ENCODE measurements at places on chromosomes 16 and 17. TPM values are rescaled to one million over a fixed set of nuclear protein-coding genes. Genes with fewer than 3 reads are reported as not detected.

DNA sequence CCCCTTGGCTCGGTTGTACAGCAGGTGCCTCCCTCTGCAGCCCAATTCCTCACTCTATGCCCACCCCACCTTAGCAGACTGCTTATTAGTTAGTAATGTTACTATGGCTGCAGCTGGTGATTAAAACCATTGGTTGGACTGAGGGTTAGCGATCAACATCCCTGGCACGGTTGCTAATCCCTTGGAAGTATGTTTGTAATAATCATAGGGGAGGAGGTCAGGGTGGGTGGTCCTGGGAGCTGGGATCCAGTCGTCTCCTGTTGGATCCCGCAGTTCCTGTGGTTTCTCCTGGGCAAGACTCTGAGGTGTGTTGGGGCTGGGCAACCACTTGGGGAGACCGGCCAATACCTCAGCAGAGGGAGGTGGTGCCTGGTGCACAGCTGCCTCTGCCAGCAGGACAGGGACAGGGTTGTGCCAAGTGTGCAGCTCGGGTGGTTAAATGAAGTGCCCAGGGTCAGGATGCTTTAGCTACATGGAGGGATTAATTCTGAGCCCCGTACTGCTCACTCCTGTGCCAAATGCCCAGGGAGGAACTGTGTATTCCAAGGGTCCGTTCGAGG lies 38.0 kb downstream of the FZD2 start:
- no peak for DNase-seq

The NPIPA2 gene
- 0.24 TPM for total RNA-seq

DNA sequence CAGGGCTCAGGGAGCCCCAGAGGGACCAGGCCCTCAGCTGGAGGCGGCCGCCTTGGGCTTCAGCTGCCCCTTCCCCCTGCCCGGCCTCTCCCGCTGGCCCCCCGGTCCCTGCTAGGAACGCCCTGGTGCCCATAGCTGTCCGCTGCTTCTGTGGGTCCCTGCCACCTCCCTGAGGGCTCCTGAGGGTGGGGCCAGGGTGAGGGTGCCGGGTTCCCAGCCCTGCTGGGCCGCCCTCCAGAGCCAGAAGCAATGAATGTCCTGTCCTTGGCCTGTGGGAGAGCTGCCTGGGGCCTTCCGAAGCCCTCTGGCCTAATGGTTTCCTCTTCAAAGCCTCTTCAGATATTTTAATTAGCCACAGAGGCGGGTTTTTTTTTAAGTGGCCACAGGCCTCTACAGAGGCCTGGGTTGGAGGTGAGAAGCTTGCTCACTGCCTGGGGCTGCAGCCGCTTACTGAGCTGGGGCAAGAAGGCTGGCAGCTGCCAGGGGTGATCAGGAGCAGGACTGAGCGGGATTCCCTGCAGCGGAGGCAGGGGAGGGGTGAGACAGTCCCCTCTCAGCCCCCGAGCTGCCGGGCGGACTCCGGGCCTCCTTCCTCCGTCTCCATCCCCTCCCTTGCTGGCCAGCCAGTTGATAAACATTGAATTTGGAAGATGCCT lies 9.9 kb downstream of the CENPX start:
- DNase-seq = no peak

DNA sequence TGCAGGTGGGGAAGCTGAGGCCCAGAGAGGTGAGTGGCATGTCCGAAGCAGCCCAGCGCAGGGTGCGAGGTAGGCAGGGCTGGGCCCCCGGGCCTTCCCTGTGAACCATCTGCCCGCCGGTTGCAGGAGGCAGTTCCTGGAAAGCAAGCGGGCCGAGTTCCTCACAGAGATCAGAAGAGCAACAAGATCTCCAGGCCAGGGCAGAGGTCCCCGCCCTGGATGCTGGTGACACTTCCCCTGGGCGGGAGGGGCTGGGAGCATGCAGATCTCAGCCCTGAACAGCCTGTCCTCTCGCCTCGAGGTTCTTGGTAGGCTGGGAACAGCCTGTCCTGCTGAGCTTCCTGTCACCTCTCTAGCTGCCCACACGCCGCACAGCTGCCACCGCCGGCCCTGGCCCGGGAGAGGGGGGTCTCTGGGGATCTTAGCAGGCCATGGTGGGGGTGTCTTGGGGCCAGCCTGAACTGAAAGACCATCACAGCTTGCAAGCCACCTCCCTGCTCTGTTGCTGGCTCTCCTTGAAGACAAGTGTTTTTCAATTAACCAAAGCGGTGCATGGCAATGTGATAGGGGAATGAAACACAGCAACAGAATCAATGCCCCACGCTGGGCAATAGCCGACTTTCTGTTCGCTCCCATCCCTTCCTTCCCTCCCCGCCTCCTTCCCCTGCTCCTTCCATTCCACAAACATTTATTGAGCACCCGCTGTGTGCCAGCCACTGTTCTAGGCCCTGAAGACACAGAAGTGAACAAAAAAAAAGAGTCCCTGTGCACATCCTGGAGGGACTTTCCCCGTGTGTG lies 31.7 kb downstream of the SOCS1 start:
- no peak for DNase-seq

DNA sequence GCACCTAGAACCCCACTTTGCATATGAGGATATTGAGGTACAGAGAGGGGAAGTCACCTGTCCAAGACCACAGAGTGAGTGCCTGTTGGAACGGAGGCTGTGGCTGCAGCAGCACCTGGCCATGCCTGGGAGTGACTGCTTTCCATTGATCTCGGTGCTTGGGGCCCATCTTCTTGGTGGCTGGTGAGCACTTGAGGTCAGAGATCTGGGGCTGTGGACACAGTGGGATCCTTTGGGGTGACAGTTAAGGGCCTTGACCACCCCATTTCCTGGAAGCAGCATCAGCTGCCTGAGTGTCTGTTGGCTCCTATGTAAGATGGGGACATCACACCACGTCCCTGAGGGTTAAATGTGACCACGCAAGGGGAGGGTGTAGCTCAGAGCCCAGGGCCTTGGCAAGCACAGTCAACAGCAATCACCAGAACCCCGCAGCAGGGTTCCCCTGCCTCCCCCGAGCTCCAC lies 111.7 kb downstream of the IRF8 start:
- DNase-seq = no peak

DNA sequence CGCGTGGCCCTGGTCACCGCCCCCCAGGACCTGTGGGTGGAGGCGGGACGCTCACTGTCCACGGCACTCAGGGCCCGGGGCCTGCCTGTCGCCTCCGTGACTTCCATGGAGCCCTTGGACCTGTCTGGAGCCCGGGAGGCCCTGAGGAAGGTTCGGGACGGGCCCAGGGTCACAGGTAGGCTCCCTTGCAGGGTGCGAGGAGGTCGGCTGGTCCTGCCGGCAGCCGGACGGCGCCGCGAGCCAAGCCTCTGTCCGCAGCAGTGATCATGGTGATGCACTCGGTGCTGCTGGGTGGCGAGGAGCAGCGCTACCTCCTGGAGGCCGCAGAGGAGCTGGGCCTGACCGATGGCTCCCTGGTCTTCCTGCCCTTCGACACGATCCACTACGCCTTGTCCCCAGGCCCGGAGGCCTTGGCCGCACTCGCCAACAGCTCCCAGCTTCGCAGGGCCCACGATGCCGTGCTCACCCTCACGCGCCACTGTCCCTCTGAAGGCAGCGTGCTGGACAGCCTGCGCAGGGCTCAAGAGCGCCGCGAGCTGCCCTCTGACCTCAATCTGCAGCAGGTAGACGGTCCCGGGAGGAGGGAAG lies 1.3 kb downstream of the GUCY2D start:
- DNase-seq = no peak

The OR2C1 gene
- total RNA-seq = not detected

DNA sequence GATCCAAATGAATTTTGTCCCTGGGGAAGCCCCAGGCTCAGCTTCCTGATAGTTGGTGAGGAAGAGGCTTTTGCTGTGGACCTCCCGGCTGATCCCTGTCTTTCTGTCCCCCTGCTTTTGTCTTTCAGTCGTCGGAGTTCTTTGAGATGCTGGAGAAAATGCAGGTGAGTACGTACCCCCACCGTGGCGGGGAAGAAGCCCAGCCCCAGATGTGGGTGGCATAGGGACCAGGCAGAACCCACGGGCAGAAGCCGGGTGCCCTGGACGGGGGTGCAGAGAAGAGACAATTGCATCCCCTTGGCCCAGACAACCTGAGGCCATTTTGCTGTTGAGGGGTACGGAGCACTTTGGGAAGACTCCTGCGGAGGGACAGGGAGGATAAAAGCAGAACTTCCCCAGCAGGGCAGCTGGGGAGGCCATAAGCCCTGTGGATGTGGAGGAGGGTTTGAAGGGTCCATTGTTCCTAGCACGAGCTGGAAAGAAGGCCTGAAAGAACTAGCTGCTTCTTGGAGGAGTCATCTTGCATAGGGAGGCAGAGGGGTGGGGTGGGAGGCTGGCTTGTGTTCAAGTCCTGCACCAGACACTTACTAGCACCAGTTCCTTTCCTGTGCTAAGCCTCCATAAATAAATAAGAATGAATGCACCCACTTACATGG lies 105.6 kb downstream of the OR1D5 start:
- DNase-seq = peak; percentile 43

Measured in Daoy (cell line).